SHP77 treated with DMSO at 0.1 percent for 48 hours (cell line): ENCODE measurements at places on chromosomes 4 and X.

- DNase-seq, result no peak
Measured at GRCh38 chr4:132230025-132230424, 919.1 kb upstream of the PCDH10 start.

GRCh38 chr4:180571516-180572055, 1671.6 kb upstream of the TENM3 start:
- no peak for DNase-seq

- no peak for DNase-seq
Measured at GRCh38 chr4:129429581-129430320, 333.8 kb downstream of the C4orf33 start.

DNA sequence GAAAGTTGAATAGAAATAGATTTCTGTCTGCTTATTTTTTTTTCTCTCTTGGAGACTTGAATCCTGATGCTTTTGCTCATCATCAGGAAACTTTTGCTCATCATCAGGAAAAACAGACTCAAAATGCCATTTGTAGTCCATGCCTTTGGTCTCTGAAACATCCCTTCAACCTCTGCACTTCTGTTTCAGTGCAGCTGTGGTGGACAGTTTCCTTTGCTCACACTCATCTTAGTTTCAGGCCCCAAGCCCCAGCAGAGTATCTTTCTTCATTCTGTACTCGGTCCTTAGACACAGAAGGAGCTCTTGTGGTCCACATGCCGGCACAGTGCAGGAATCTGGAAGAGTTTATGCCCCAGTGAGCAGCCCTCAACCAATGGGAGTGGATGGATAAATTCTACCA, 337.9 kb downstream of the PPP3CA start:
- DNase-seq, result no peak

DNA sequence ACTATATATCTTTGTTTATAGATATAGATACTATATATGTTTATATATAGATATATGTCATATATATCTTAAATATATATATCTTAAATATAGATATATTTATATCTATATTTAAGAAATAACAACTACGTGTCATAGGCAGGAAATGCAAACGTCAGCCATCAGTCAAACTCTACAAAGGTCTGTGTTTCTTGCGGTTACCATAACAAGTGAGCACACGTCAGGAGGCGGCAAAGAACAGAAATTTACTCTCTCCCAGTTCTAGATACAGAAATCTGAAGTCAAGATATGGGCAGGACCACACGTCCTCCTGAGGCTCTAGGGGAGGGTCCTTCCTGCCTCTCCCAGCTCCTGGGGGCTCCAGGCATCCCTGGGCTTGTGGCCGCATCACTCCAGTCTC, 6.5 kb downstream of the PLCXD1 start:
- DNase-seq, result no peak

DNA sequence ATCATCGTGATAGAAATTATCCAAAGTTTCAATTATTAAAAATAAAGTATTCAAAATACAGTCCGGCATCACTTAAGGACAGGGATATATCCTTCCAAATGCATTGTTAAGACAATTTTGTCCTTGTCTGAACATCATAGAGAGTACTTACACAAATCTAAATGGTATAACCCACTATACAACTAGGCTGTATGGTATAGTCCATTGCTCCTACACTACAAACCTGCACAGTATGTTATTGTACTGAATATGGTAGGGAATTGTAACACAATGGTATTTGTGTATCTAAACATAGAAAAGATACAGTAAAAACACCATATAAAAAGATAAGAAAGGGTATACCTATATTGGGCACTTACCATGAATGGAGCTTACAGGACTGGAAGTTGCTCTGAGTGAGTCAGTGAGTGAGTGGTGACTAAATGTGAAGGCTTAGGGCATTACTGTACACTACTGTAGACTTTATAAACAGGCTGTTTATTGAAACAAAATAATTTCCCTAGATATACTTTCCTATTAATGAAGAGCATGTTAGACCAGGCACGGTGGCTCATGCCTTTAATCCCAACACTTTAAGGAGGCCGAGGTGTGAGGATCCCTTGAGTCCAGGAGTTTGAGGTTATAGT, 44.8 kb upstream of the PTPN13 start:
- DNase-seq, result no peak

- no peak for DNase-seq
Measured at GRCh38 chr4:32858971-32859370, 2138.8 kb downstream of the PCDH7 start.

GRCh38 chr4:78638337-78639172, 87.0 kb downstream of the ANXA3 start:
- no peak for DNase-seq

DNA sequence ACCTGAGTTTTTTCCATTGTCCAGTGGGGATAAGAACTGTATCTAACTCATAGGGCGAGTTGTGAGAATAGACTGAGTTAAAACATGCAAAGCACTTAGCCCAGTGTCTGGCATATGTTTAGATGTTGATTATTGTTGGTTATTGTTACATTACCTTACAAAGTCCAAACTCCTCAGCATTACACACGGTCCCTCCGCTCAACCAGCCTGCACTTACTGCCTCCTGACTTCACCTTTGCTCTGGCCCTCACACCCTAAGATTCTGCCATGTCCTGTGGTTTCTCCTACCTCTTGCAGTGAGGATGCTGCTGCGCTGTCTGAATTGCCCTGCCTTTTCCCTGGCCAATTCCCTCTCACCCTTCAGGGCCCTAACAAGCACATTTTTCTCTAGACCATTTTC, 302.2 kb upstream of the GALNT7 start:
- no peak for DNase-seq

DNA sequence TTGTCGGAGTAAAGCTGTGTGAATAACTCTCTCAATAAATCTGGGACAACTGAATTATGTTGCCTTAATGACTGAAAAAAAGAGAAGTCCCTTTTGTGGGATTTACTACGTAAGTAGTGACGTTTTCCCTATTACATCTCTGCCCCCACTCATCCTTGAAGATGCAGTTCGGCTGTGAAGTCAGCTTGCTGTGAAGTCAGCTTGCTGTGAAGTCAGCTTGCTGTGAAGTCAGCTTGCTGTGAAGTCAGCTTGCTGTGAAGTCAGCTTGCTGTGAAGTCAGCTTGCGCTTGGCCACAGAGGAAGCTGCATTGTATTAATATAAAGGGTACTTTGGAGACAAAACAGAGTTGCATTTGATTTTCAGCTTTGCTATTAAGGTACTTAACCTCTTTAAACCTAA, 8.0 kb upstream of the VAMP7 start:
- DNase-seq, result no peak

DNA sequence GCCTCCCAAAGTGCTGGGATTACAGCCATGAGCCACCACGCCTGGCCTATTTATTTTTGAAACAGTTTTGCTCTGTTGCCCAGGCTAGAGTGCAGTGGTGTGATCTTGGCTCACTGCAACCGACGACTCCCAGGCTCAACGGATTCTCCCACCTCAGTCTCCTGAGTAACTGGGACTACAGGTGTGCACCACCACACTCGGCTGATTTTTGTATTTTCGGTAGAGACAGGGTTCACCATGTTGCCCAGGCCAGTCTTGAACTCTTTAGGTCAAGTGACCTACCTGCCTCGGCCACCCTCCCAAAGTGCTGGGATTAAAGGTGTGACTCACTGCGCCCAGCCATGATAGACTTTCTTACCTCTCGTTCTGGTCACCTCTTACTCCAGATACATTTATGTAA, 124.0 kb downstream of the UBE2K start:
- DNase-seq, result no peak

- no peak for DNase-seq
Measured at GRCh38 chrX:50736656-50737055, 77.3 kb downstream of the SHROOM4 start.

DNA sequence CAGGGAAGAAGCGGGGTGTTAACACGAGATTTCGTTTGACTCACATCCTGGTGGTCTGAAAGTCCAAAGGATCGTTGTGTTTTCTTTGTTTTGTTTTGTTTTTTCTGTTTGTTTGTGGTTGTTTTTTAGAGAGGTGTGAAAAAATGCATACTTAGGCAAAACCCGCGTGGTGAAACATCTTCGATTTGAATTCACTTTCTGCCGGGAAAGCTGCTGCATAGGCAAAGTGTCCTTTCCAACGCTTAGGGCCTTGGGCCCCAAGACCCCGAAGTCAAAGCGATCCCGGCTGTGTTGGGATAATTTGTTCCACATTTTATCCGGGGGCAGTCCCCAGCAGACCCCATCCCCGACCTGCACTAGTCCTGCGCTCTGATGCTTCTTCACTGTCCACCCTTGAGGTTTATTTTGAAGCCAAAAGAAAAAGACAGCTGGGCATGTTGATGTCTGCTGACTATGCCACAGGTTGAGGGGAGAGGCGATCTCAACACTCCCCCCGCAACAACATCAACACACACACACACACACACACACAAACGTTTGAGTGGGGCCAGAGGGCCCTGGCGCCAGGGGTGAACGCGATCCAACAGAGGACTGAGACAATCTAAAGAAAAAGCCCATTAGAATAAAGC, 2.0 kb downstream of the MSX1 start:
- no peak for DNase-seq

- DNase-seq, result peak; percentile 34
Measured at GRCh38 chr4:47926667-47927258, 12.4 kb upstream of the NFXL1 start.

DNA sequence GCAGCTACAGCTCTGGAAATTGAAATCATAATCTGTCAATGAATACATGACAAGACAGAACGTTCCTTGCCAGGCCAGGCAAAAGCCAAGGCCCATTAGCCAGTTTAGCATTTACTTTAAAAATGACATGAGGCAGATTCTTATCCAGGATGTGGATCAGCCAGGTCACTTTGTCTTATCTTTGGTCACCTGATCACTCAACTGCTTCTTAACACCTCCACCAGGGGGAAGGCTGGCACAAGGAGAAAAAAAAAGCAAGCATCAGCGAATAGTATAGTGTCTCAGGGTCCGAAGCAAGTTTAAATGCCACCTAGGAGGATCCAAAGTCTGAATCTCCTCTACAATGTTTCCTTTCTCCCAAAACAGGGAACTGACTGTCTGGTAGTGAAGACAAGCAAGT, 18.8 kb downstream of the ATP1B4 start:
- no peak for DNase-seq

DNA sequence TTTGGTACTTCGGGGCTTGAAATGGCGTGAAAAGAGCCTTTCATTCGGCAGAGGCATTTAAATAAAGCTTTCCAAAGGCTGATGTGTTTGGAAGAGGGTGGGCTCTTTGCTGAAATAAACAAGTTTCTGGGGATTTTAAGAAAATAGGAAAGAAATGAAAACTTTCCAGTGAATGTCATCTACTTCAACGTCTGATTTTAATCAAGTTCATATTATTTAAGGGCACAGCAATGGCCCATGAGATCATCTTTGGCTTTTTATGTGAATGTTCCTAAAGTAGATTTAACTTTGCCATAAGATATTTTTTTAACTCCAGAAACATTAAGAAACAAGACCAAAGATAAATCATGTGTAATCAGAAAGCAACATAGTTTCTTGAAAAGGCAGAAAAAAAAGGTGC, 69.8 kb upstream of the TTC29 start:
- DNase-seq, result no peak

GRCh38 chr4:86592553-86593249, 1.4 kb upstream of the PTPN13 start:
- DNase-seq, result no peak

- DNase-seq, result no peak
Measured at GRCh38 chrX:8861908-8862307, 60.7 kb upstream of the FAM9A start.

- DNase-seq, result no peak
Measured at GRCh38 chrX:125810856-125811255, 355.2 kb downstream of the DCAF12L2 start.

GRCh38 chrX:78673246-78673645, 14.1 kb upstream of the RTL3 start:
- DNase-seq, result no peak

GRCh38 chr4:113587640-113588275, 173.8 kb downstream of the CAMK2D start:
- DNase-seq, result no peak

DNA sequence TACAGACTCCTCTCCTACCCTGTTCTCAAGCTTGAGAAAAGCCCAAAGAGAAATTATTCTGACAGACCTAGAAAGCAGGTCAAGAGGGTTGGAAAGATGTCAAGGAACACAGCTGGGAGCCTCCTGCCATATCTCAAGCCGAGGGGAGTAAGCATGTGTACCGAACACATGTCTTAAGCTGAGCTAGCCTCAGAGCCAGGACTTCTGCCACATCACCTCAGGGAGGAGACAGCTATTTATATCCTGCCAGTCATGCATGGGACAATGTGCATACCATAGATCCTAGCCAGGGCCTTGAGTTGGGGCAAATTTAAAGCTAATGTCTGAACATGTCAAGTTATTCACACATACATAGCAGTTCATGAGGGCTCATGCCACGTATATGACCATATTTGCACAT, 11.8 kb downstream of the TMEM31 start:
- DNase-seq, result no peak

DNA sequence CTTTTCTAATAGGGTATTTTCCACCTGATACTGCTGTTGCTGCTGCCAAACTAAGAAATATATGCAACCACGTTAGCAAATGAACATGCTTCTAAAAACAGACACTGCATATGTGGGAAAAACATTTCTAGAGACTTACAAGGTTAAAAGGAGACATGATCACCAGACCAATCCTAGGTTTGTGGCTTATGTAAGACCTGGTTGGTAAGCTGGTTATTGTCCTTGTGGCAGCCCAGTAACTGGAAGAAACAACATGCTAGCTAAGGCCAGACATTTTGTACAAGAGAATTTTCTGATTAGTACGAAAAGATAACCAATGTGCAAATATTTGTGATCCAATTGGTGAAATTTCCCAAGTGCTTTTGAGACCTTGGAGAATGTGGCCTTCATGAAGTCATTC, 112.0 kb downstream of the AFF2 start:
- no peak for DNase-seq

DNA sequence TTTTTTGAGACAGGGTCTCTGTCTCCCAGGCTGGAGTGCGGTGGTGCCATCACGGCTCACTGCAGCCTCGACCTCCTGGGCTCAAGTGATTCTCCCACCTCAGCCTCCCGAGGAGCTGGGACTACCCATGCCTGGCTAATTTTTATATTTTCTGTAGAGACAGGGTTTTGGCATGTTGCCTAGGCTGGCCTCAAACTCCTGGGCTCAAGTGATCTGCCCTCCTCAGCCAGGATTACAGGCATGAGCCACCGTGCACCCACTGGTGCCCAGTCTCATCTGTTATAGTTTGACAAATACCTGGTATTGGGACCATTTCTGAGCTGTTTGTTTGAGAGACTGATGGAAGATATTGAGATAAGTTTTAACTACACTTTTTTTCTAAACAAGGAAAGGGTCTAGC, 57.5 kb upstream of the SMIM10 start:
- no peak for DNase-seq

DNA sequence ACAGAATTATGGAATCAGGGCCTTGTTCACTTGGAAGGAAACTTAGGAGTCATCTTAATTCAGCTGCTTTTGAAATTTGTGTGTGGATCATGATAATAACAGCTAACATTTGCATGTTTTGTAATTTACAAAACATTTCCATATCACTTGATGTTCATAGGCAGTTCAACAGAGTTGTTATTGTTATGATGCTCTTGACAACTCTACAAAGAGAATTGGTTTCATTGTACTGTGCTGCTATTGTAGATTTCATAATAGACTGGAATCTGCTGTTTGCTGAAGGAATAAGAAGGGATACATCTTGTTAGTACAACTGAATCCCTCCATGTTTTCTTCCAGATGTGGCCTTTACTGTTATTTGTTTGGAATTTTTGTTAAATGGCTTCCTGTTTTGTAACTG, 83.5 kb downstream of the CNKSR2 start:
- DNase-seq, result no peak
